ENCODE measurements at places on chromosomes 6 and 20.
A peak's percentile ranks its signal among the peaks of the same experiment; 100 is the strongest.

DNA sequence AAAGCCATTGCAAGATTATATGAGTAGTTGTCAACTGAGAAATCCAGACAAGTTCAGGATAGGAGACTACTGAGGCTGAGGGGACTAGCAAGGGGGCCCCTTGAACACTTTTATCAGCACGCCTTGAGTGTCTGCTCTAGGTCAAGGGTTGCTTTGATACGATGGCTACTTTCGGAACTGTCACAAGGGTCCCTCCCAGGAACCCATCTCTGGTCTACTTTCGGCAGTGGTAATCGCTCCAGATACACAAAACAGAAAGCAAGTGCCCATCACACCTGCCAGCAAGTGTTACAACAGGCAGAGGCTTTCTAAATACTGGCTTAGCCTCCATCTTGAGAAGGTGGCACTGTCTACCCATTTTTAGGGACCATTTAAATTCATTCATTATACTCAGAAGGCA is 61.1 kb downstream of the GJA10 start:
- DNase-seq: no peak

DNA sequence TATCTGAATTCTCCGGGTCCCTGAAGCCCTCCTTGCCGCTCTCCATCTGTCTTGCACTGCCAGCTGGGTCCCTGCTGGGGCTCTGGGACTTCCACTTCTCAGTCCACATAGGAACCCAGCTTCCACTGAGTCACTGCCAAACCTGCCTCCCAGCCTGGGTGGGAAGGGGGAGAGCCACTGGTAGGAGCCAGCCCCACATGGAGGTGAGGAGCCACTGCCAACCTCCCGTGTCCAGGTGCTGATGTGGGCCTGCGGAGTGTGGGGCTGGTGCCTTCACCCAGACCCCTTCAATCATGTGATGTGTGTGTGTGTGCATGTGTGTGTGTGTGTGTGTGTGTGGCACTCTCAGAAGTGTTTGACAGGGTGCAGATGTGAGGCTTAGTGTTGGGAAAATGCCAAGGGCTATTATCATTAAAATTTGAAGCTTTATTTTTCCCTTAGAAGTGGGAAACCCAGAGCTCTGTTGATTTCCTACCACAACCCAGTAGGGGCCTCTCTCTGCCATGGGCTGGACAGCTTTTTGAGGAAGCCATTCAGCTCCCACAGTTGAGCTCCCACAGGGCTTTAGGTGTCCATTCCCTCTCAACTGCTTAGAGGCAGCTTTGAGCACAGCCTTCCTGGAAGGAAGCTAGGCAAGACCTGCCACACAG is 9.3 kb upstream of the SGK2 start:
- DNase-seq: no peak

DNA sequence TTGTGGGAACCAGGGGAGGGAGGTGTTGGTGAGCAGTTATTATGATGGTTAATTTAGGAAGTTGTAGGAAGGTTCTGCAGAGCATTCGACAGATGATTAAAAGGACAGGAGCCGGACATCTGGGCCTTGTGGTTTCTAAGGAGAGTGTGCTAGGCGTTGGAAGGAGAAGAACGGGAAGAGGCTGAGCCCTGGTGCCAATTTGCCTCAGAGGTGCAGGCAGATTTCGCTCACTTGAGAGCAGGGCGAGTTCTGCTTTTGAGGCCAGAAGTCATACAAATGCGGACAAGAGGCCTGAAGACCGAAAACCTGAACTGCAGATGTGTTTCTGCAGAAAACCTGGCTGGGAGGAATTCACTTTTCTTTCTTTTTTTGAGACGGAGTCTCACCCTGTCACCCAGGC is 30.5 kb upstream of the RPS6KA2 start:
- DNase-seq: peak; percentile 29

DNA sequence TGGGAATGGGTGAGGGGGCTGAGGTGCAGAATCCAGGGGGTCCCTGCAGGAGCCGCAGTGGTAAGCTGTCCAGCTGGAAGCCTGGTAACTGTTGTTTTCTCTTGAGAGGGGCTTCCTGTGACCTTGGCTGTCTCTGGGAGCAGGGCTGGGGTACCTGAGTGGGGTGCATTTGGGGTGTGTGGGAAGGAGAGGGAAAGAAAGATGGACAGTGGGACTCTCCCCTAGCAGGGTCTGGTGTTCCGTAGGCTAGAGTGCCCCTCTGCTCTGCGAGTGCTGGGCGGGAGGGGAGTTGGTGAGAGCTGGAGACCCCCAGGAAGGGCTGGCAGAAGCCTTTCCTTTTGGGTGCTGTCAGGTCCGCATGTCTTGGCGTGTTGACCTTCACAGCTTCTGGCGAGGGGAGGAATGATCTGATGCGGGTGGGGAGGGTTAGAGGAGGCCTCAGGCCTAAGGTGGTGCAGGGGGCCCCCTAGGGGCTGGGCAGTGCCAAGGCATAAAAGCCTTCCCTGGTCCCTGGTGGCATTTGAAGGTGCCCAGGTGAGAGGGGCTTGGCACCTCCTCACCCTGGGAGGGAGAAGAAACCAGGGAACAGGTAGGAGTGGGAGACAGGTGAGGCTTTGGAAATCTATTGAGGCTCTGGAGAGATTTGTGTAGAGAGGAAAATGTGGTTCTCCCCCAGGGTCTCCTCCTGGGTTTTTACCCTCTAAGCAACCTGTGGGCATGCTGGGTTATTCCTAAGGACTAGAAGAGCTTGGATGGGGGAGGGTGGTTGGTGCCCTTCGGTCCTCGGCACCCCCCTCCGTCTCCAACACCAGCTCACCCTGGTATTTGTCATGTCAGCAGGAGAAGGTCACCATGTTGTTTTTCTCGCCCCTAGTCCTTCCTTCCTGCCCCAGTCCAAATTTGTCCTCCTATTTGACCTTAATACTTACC is 3.3 kb downstream of the VEGFA start:
- DNase-seq: peak; percentile 66

DNA sequence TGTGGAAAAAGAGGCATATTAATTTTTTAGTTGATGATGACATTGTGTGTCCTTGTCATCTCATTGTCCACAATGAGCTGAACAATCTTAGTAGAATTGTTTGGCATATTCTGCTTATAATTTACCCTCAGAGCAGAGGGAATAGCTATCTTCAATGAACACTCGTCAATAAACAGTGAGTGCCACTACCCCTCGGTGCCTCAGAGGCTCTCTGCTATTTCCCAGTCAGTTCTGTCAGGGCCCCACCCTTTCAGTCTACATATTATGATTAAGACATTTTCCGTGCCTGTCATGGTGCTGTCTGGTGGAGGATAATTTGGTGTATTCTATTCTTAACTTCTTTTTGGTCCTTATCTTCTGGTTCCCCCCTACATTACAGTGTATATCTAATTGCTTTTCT is 31.2 kb downstream of the NUS1 start:
- DNase-seq: no peak

- DNase-seq: no peak
Measured at GRCh38 chr6:11428895-11429294, 108.7 kb upstream of the TMEM170B start.

- no peak for DNase-seq
Measured at GRCh38 chr6:126266664-126267063, 73.3 kb upstream of the CENPW start.

DNA sequence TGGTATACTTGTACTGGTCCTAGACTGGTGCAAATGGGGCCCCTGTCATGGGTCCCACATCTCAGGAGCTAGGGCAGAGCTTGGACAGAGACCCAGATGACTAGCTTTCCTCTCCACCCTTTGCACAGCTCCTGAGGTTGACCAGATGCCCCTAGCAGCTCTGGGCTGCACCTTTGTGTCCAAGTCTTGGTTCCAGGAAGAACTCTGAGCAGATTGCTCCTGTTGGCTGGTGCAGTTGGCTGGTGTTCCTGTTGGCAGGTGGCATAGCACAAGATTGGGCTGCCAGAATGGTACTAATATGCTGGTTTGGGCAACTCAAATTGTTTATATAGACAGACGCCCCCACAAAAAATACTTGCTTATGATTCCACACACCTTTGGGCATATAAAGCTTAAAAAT is 89.4 kb upstream of the EZR start:
- no peak for DNase-seq

GRCh38 chr6:38302081-38302480 is 337.6 kb downstream of the BTBD9 start:
- DNase-seq: no peak

GRCh38 chr6:4367643-4368042 is 232.3 kb upstream of the ECI2 start:
- DNase-seq: no peak

GRCh38 chr20:51610761-51611624 is 68.5 kb upstream of the NFATC2 start:
- DNase-seq: no peak

GRCh38 chr6:156718647-156719394 is 58.4 kb upstream of the ARID1B start:
- DNase-seq: no peak

DNA sequence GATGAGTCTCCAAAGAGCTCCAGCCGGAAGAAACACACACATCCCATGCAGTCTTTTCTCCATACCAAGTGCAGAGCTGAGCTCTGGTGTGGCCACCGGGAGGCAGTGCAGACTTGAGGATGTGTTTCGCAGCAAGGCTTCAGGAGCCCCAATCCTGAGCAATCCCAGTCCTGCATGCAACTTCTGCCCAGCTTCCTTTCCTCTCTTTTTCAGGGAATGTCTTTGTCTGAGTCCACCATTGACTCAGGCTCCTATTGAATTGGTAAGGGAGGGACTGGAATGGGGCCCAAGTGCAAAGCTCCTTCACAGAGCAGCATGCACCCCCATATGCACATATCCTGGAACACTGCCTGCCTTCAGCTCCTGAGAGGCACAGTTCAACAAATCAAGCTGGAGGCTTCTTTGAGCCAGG is 50.5 kb upstream of the ASIP start:
- DNase-seq: peak; percentile 53

DNA sequence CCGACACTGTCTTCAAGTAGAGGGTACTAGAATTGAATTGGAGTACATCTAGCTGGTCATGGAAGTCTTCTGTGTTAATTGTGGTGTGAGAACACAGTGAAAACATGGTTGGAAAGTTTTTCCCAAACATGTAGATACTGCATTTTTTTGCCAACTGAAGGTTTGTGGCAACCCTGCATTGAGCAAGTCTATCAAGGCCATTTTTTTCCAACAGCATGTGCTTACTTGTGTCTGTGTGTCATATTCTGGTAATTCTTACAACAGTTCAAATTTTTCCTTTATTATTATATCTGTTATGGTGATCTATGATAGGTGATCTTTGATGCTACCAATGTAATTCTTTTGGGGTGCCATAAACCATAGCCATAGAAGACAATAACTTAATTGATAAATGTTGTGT is 147.0 kb downstream of the MYB start:
- no peak for DNase-seq

GRCh38 chr20:4267242-4267641 is 251.9 kb upstream of the RNF24 start:
- DNase-seq: no peak

- DNase-seq: no peak
Measured at GRCh38 chr6:1903780-1904465, 294.2 kb downstream of the FOXC1 start.

- DNase-seq: no peak
Measured at GRCh38 chr6:30942338-30943060, 1.7 kb downstream of the MUCL3 start.

GRCh38 chr6:124560873-124561567 is 401.2 kb upstream of the RNF217 start:
- DNase-seq: no peak
